ENCODE measurements at places on chromosomes 3 and 15.

- no peak for DNase-seq
These were observed 101.6 kb upstream of the LPP start for GRCh38 chr3:188052169-188053035.

- DNase-seq: no peak
These were observed 932 bp downstream of the ARL8B start for GRCh38 chr3:5122741-5123706.

DNA sequence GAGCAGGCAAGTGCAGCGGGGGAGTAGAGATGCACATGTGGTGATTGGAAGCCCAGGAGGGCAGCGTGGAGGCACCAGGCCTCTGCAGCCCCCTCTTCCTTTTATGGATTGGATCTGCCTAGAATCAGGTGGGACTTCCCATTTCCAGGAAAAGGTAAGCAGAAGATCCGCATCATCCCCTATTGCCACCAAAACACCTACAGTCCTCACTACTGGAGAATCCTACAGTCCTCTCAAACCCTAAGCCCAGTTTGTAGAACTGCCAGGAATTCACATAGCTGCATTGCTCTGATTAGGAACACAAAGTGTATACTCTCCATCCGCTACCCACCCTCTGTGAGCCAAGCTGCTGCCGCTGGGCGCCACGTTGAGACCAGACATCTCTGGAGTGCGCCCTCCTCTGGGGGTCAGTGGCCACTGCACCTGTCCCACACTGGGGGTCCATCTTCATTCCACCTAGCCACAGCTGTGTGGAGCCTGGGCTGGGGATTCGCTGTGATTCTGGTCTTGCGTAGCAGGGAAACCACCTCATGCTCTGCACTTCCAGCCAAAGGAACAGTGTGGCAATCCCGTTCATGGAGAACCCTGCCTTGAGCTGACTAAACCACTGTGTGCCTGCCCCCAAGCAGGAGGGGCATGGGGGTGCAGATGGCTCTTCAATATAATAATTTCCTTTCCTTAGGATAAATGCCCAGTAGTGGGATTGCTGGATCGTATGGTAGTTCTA, 88.9 kb upstream of the PTX3 start:
- DNase-seq: no peak

- DNase-seq: no peak
These were observed 147.2 kb downstream of the FOXP1 start for GRCh38 chr3:71436337-71436736.

GRCh38 chr3:151328298-151328995, 902 bp downstream of the P2RY13 start:
- no peak for DNase-seq

DNA sequence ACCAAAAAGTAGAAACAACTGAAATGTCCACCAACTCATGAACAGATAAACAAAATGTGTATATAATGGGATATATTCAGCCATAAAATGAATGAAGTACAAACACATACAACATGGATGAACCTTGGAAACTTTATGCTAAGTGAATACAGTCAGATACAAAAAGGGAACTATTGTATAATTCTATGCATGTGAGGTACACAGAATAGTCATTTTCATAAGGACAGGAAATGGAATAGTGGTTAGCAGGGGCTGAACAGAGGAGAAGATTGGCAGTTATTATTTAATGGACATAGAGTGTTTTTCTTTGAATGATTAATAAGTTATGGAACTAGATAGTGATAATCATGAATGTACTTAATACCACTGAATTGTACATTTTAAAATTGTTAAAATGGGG, 20.0 kb upstream of the TRANK1 start:
- no peak for DNase-seq

Data from iPS DF 6.9 (cell line).